Activated naive CD4-positive, alpha-beta T cell treated with anti-CD3 and anti-CD28 coated beads for 36 hours (primary cell): ENCODE measurements at places on chromosomes 1 and 21.

- DNase-seq = no peak
These were observed 41.4 kb downstream of the PEX14 start for GRCh38 chr1:10515976-10516750.

- DNase-seq = no peak
These were observed 58.5 kb downstream of the PHACTR4 start for GRCh38 chr1:28428012-28428411.

DNA sequence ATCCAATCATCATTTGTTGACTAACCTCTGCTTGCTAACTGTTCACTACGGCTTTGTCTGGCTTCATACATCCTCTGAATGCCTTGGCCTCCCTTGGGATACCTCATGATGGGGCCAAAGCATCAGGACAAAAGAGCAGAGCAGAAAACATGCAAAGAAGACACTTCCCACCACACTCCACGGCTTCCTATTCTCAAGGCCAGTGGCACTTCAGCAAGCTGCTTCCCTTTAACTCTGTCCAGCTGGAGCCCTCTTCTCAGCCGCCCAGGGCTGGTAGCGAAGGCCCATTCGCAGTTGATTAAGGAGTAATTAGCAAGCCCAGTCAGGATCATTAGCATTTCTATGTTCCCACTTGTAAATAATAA, 224.3 kb upstream of the FGGY start:
- no peak for DNase-seq

GRCh38 chr1:169326956-169327268, 40.7 kb downstream of the NME7 start:
- no peak for DNase-seq
